Activated naive CD4-positive, alpha-beta T cell treated with anti-CD3 and anti-CD28 coated beads for 36 hours (primary cell): ENCODE measurements at places on chromosomes 4 and X. TPM values are rescaled to one million over a fixed set of nuclear protein-coding genes. Genes with fewer than 3 reads are reported as not detected.

Gene GPC3
- total RNA-seq = 0.49 TPM

Gene RAB9B
- total RNA-seq = 0.22 TPM

Gene IGFBP7
- 0.17 TPM for total RNA-seq

Gene TBC1D8B
- 1.2 TPM for total RNA-seq

Gene PPARGC1A
- not detected for total RNA-seq

Gene GRIA3
- total RNA-seq = not detected

Gene CCDC110
- 0.57 TPM for total RNA-seq

Gene LRCH2
- not detected for total RNA-seq

Gene GPR119
- not detected for total RNA-seq

Gene RAB33A
- total RNA-seq = 11.3 TPM

Gene UGT2B28
- not detected for total RNA-seq

Gene SH3RF1
- total RNA-seq = 0.55 TPM

Gene NAP1L2
- 2.7 TPM for total RNA-seq

Gene HCFC1
- 86.1 TPM for total RNA-seq

Gene TCEAL6
- not detected for total RNA-seq

Gene TREX2
- 1.0 TPM for total RNA-seq

Gene AFM
- total RNA-seq = not detected

Gene PNCK
- 0.26 TPM for total RNA-seq

Gene SRPK3
- not detected for total RNA-seq

Gene NALF2
- 0.29 TPM for total RNA-seq

Gene UCHL1
- 2.0 TPM for total RNA-seq

Gene ADH4
- total RNA-seq = not detected

Gene STBD1
- total RNA-seq = not detected

Gene TDO2
- total RNA-seq = not detected

Gene EDA2R
- total RNA-seq = 5.8 TPM

Gene ELOVL6
- 7.2 TPM for total RNA-seq

Gene MAPK10
- not detected for total RNA-seq

Gene PABPC5
- total RNA-seq = not detected

Gene CLCN4
- total RNA-seq = not detected

Gene DCX
- total RNA-seq = not detected

Gene POF1B
- total RNA-seq = 0.19 TPM

Gene SNX25
- total RNA-seq = 11.0 TPM

Gene ITM2A
- 116 TPM for total RNA-seq

Gene CYSLTR1
- total RNA-seq = 2.1 TPM

Gene SCD5
- 0.35 TPM for total RNA-seq

Gene IL1RAPL2
- total RNA-seq = not detected

Gene PTPN13
- total RNA-seq = not detected

Gene NLGN4X
- not detected for total RNA-seq

Gene ITGB1BP2
- total RNA-seq = 4.4 TPM

Gene GYPE
- 0.49 TPM for total RNA-seq

Gene DRD5
- total RNA-seq = not detected

Gene C4orf50
- total RNA-seq = not detected
